ENCODE measurements at places on chromosomes 7 and 10.

DNA sequence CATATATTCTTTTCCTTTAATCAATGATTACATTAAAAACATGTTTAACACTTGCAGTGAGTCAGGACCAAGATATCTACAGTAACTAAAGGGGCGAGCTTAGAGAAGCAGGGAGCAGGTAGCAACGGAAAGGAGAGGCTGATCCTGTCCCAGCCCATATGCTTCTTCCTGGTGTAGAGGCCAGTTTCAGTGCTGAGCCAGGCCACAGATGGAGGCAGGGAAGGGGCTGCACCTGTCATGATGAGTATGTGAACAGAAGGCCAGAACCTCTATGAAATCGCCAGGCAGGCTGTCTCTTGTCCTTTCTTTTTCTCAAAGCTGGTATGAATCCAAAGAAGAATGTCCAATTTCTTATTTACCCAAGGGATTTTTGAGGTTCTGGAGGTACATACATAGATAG, 16.3 kb downstream of the REEP3 start:
- no peak for DNase-seq

DNA sequence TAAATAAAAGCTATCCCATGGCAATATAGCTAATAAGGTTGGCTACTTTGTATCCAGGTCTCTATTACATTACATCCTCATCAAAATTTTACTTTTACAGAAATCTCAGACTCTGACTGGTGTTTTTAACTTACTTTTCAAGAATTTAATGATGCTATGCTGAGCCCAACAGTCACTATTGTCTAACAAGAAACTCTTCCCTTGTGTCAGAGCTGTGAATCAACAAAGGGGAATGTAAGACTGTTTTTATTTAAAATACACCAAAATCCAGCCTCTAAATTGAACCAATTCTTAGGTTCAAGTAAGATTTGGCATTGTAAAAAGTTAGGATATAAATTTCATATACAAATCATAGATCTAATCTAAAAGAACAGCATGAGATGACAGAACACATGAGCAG, 7.0 kb downstream of the RTKN2 start:
- no peak for DNase-seq

DNA sequence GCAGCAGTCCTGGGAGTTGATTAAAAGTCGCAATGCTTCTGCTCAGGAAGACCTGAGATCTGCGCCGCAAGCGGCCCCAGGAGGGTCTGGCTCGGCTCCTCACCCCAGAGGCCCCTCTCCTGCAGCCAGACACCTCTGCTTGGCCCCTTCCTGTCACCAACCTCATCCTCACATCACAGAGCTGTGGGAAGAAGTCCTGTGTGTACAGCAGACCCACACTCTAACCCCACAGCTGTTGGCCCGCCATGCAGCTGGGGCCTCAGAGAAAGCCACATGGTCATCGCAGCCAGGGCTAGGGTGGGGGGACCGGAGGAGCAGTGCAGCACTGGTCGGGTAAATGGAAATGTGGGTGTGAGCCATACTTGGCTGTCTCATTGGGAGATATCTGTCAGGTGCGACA, 97.7 kb downstream of the RGS10 start:
- no peak for DNase-seq

GRCh38 chr10:48932831-48933664, 6.6 kb downstream of the LRRC18 start:
- DNase-seq: no peak

DNA sequence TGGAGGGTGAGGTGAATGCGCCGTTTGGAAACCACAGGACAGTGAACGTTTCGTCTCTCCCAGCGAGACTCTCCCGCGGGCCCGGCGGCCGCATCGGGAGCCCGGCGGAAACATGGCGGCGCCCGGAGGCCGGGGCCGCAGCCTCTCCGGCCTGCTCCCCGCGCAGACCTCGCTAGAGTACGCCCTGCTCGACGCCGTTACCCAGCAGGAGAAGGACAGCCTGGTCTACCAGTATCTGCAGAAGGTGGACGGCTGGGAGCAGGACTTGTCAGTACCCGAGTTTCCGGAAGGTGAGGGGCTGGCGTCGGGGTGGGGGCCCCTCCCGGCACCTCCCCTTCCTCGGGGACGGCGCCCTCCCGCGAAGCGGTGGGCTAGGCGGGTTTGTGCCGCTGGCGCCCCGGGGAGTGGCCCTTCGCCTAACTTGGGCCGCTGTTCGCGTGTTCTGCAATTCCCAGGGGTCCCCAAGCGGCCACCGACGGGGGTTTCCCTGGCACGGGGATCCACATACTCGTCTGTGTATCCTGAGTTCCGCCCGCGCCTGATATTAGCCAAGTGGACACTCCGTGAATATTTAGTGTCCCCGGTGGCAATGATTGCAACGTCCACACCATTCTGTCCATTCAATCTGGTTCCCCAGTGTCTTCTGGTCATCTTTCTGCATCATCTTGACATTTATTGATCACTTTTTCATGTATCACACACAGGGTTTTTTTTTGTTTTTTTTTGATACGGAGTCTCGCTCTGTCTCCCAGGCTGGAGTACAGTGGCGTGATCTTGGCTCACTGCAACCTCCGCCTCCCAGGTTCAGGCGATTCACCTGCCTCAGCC, 514 bp downstream of the NHLRC2 start:
- DNase-seq: peak; percentile 54

- no peak for DNase-seq
Measured at GRCh38 chr7:42688056-42688371, 223.9 kb downstream of the C7orf25 start.

GRCh38 chr10:43327171-43327570, 44.3 kb upstream of the FXYD4 start:
- DNase-seq: no peak

GRCh38 chr10:63651864-63652263, 130.7 kb downstream of the REEP3 start:
- DNase-seq: no peak

GRCh38 chr10:119500123-119500795, 42.3 kb downstream of the RGS10 start:
- no peak for DNase-seq

DNA sequence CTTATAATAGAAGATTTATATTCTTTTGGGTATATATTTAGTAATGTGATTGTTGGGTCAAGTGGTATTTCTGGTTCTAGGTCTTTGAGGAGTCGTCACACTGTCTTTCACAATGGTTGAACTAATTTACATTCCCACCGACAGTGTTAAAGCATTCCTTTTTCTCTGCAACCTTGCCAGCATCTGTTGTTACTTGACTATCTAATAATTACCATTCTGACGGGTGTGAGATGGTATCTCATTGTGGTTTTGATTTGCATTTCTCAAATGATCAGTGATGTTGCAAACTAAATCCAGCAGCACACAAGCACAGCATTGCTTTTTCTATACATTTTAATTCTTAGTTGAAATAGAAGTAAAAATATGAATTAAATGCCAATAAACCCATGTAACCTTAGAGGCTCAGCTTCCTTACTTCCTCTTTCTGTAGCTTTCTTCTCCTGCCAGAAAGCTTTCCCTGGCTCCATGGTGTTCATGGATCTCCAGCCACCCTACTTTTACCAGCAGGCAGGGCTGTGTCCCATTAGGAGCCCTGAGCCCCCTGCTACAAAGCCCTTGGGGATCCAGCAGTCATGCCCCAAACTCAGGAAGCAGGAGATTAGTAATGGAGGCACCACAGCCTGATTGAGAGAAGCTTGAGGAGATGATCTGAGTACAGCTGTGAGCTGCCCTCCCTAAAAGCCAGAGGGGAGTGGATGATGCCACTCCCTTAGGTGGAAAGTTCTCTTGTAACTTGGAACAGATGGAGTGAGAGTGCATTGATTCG, 158.6 kb downstream of the TMEM178B start:
- DNase-seq: no peak

GRCh38 chr7:111840528-111840927, 278.2 kb upstream of the IMMP2L start:
- DNase-seq: no peak

DNA sequence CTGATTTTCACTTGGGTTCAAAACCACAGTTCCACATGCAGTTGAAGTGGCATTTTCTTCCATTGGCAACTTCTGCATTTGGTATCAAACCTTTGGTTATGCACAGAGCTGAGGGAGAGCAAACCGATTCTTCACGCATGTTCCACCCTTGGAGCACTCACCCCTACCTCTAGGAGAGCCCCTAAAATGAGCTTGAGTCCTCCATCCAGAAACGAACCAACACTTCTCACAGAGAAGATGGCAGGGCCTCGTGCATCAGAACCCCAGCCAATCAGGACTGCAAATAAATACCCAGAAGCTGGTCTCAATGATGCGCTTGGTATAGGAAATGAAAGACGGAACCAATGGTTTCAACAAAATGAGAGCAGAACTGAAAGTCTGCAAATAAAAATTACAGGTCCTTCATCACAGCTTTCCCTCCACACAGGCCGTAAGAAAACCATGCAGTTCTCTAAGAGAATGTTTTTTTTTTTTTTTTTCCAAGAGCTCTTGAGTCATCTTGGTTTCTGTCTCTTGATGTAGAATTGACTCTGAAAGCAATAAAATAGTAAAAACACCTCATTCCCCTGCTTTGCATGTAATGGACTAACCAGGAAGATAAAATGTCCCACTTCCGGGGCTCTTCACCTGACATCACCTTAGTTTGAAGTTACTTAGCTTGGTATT, 23.9 kb downstream of the KLF6 start:
- peak; percentile 69 for DNase-seq

Data from activated CD4-positive, alpha-beta T cell treated with anti-CD3 and anti-CD28 coated beads, Interleukin-10, Interleukin-2, amounts not matched to agents 100 ng/mL and 50 ng/mL, durations not matched to agents 16 hours and 8 hours (primary cell).